ENCODE measurements at places on chromosomes 16 and 17.

- no peak for DNase-seq
Observed at GRCh38 chr16:17404941-17405689, 65.6 kb downstream of the XYLT1 start.

DNA sequence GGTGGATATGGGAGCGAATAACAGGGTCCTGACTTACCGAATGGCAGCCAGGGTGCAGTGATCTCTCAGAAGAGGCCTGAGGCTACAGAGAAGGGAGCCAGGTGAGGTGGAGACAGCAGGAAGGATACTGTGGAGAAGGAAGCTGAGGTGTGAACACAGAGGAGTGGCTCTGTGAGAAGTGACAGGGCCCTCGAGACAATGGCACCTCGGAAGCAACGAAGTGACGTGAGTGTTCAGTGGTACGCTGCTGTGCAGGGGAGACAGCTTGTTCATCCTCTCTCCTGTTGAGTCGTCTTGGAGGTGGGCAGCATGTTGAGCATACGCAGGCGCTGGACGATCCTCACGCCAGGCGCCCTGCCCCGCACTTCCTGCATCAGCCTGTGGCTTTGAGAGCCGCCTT is 390.3 kb downstream of the CPPED1 start:
- no peak for DNase-seq

GRCh38 chr16:2004795-2005517 is 4.7 kb downstream of the ZNF598 start:
- no peak for DNase-seq

- DNase-seq = peak; percentile 89
Observed at GRCh38 chr17:50944054-50944901, 78.1 kb upstream of the TOB1 start.

DNA sequence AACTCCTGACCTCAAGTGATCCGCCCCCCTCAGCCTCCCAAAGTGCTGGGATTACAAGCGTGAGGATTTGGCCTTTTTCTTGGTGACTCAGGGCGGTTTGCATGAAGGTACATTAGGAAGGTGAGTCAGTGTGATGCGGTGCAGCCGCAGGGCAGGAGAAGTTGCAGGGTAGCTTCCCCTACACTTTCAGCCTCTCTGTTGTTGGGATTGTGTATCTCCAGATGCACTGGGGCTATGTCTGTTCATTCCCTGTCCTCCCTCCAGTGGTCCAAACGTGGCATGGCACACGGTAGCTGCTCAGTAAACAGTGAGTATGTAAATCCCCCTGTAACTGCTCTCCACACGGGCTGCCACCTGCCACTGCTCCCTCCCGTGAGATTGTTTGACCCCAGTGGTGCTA is 109.1 kb upstream of the CDC42EP4 start:
- DNase-seq = peak; percentile 26

GRCh38 chr16:28277537-28278388 is 14.6 kb upstream of the SBK1 start:
- peak; percentile 91 for DNase-seq

- peak; percentile 77 for DNase-seq
Observed at GRCh38 chr17:42067371-42068091, 17.1 kb upstream of the C17orf113 start.

GRCh38 chr16:54331241-54332002 is 44.8 kb upstream of the IRX3 start:
- DNase-seq = no peak

DNA sequence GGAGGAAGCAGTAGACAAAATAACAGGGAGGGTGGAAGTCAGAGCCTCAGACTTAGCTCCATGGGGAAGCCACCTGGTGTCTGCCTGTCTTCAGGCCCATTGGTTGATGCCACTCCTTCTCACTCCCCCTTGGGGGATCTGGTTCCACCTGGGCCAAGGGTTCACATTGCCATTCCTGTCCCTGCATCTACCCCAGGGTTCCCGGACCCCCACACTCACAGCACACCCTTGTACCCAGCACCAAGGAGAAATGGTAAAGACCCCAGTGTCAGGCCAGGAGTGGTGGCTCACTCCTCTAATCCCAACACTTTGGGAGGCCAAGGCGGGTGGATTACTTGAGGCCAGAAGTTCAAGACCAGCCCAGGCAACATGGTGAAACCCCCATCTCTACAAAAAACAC is 1.0 kb upstream of the CA7 start:
- DNase-seq = no peak

- no peak for DNase-seq
Observed at GRCh38 chr17:20262226-20263114, 204.9 kb downstream of the LGALS9B start.

- DNase-seq = no peak
Observed at GRCh38 chr16:86665319-86665675, 86.9 kb downstream of the FOXL1 start.

GRCh38 chr17:38559880-38560230 is 45.9 kb downstream of the SRCIN1 start:
- no peak for DNase-seq

DNA sequence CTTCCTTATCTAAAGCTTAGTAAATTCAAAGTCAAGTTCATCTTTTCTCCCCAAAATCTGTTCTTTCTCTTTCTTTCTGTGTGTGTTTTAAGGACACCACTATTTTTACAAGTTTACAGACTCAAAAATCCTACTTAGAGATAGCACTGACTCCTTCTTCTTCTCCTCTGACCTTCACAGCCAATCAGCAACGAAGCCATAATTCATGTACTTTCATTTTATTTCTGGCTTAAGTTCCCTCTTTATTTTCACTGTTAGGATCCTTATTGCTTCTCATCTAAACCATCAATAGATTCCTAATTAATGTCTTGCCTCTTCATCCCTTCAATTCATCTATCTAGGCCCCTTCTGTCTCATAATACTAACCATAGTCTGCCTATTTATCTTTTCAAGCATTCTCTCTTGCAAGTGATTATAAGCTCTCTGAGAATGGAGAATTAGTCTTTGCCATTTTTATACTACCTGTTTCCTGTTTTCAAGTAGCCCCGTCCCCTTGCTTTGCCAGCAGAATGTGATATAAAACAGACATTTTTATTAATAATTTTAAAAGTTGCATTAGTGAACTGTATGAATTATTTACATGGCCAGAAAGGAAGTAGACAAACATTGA is 27.0 kb downstream of the CDC27 start:
- DNase-seq = no peak

GRCh38 chr16:13148836-13149235 is 247.4 kb downstream of the SHISA9 start:
- DNase-seq = no peak

All from hematopoietic multipotent progenitor cell treated with erythropoietin and hydrocortisone succinate and interleukin-3 and kit ligand, for 6 days (in vitro differentiated cells).